ENCODE measurements at places on chromosomes 5 and 9.

DNA sequence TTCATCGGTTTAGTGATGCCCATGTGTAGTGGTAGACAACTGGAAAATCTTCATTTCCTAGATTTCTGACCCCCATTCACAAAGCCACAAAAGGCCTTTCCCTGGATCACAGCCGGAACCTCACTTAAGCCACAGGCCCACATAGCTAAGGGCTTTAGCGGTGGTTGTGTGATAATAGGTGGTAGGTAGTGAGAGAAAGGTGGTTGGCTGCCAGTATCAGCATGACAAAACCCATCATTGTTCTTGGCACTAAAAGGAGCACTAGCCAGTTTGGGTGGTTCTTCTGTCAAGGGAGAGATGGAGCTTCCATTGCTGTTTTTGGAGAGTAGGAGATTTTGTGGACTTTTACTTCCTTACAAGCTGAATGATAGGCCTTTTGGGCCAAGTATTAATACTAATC is 9.7 kb upstream of the SLC36A2 start:
- no peak for DNase-seq

DNA sequence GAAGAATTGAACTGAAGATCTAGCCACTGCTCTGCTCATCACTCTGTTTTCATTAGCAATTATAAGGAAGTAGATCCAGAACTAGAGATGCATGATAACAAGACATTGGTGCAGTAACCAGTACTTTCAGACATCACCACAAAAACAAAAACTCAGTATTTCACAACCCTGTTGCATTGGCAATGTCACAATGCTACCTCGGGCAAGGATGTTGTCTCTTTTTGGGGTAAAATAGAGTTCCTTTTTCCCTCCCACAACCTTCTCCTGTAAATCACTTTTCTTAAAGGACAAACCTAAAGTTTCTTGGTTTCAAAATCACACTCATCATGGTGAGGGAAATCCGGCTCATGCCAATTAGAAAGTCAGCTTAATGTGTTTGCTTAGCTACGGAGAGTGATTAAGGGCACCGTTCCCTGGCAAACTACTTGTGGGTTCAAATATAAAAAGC is 420.1 kb upstream of the MEF2C start:
- DNase-seq, result no peak

- peak; percentile 29 for DNase-seq
These were observed 2.6 kb upstream of the CPEB4 start for GRCh38 chr5:173885475-173886010.

DNA sequence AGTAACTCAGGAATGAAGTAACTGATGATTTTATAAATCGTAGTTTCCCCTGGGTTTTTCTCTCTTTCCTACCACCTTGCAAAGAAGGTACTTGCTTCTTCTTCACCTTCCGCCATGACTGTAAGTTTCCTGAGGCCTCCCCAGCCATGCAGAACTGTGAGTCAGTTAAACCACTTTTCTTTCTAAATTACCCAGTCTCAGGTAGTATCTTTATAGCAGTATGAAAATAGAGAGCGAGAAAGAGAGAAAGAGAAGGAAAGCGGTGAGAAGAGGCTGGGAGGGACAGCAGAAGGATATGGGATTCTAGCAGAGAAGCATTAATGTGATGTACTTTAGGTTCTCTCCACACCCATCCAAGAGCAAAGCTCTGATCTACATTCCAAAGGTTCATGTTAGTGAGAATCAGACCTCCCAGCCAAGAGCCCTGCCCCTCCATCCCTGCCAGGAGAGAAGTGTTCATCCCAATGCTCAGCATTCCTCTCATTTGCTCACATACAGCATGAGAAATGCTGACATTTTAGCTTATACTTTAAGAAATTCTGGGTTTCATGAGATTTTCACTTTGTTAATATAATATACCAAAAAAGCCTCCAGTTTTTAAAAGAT is 185.0 kb upstream of the PTGER4 start:
- DNase-seq, result no peak

DNA sequence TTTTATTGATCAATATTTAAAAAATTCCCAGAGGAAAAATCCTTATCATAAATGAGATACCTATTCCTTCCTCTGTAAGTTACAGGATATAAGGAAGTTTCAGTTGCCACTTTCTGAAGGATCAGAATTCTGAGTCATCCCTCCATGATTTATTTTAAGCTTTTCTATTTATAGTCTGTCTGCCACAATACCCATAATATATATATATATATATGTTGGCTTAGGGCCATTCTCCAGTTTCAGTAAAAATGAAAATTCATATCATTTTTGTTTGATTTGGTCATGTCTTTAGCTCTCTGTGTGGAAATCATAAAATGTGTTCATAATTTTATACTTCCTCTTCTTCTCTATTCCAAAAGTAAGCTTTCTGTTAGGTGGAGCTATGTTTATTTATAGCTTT is 215.8 kb upstream of the CYLC2 start:
- no peak for DNase-seq

DNA sequence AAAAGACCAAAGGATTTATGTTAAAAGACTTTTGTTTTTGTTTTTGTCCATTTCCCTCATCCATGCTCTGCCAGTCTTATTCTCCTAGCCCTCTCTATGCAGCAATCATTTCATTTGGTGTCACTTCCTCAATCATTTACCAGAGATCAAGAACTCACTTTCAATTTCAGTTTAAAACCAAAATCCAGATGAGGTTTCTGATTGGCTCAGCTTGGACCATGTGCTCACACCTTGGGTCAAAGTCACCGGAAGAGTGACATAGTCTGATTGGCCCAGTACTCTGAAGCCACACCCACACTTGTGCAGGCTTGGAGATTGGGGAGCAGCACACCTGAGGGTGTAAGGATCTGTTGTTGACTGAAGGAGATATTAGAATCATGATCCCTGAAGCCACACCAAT is 79.6 kb downstream of the TLR4 start:
- peak; percentile 29 for DNase-seq

DNA sequence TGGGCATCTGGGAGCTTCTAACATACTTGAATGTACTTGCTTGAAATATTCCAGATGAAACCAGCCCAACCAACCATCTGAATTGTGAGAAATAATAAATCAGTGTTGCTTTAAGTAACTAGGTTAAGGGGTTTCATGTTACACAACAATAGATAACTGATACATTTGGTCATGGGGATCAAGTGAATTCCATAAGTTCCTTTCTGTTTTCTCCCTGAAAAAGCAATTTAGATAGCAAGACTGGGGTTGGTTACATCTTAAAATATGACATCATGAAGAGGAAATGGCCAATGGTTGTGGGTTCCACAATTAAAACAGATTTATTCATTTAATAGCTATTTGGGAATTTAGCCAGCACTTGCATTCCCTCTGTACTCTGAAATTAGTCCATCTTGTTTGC is 559.7 kb downstream of the TLR4 start:
- no peak for DNase-seq

GRCh38 chr5:116518423-116518822 is 56.2 kb downstream of the SEMA6A start:
- DNase-seq, result no peak

GRCh38 chr5:134107779-134108178 is 6.7 kb upstream of the TCF7 start:
- no peak for DNase-seq

- no peak for DNase-seq
These were observed 115.1 kb downstream of the CDC42SE2 start for GRCh38 chr5:131378721-131379541.

DNA sequence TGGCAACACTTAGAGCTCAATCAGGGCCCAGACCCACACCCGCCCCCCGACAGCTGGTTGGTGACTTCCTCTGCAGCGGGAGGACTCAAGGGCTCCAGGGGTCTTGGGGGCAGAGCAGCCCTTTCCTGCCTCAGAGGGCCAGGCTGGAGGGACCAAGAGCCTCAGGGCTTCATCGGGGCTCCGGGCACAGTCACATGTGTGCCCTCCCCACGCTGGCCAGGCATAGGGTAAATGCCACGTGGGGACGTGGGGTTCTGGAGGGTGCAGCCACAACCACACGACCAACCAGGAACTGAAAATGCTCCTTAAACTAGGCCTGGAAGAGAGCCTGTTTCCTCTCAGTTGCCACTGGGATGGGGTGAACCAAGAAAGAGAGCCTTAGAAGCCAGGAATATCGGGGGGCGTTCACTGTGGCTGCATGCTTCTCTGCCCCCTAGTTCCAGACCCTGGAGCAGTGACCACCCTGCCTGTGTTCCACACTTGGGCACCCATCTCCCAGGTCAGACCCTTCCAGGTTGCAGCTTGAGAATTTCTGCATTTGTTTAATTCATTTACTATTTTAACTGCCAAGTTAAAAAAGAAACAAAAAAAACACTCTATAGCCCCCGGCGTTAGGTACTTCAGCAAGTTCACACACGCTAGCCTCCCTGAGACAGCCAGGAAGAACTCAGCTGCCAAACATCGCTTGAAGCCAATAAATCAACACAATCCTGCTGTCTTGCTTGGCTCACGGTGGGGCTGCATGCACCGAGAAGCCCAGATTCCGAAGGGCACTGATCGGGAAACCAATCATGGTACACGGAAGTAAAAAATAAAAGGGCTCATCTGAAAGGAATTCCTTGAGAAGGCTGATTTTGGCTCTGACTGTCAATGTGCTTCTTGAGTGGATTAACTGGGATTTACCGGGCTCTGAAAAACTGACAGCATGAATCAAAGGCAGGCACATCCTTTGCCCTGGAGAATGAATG is 56.1 kb upstream of the PHYKPL start:
- no peak for DNase-seq

DNA sequence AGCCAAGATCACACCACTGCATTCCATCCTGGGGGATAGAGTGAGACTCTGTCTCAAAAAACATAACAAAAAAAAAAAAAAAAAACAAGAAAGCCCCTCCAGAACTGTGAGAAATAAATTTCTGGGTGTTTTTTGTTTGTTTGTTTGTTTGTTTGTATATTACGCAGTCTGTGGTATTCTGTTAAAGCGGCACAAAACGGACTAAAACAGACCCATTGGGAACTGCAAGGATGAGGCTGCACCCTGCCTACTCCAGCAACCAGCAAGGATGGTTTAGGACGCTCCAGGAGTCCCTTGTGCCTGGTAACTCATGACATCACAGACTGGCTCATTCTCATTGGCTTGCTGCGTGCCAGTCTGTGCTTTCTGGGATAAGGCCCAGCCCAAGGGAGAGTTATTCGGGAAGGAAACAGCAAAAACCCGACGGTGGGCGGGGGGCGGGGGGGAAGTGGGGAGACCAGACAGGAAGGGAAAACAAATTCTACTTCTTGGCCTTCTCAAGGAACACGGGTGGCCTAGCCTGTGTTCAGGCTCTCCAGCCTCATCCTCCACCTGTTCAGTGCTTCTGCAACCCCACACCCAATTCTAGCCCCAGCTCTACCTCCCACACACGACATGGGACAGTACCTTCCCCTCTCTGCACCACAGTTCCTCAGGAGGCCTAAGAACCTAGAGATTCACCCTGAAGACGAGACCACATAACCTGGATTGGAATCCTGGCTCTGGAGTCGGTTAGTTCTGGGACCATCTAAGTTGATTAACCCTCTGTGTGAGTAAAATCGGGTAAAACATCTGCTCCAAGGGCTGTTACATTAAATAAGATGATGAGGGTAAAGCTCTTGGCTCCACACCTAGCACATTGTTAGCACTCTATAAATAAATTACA is 2.8 kb downstream of the CD74 start:
- DNase-seq, result peak; percentile 55

- DNase-seq, result no peak
These were observed 142.1 kb downstream of the HINT1 start for GRCh38 chr5:131022811-131023497.

GRCh38 chr5:151880324-151880723 is 44.3 kb downstream of the GLRA1 start:
- no peak for DNase-seq

- DNase-seq, result no peak
These were observed 146.8 kb upstream of the FBXL7 start for GRCh38 chr5:15353086-15353645.
